ENCODE measurements at places on chromosomes 12 and 14.

DNA sequence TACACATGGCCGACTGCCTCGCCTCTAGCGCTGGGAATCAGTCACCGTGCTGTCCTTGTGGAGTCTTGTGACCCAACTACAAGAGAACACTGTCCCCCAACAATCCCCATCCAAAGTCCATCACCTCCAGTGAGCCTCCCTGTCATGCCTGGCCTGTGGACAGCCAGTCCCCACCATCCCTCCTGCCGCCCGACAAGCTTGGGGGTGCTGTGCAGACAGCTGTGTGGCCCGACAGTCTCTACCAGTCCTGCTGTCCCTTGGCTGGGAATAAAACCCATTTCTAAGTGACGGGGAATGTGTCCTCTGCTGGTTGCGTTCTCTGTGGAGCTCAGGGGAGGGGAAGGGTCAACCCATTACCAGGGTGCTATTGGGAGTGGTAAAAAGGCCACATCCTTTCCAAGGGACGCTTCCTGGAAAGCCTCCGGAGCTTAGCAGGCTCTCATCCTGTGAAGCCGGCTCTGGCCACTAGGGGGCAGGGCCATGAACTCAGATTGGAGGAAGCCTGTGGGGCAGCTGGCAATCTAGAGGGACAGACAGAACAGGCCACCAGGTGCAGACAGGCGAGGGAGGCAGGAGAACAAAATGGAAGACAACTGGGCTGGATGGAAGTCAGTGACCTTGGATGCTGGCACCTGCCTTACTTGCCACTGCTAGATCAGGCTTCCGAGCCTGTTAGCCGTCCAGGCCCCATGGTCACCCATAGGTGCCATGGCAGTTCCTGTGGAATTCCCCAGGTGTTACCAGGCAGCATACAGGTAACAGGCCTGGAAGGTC lies 12.0 kb upstream of the BLTP3B start:
- peak; percentile 68 for DNase-seq

- DNase-seq: no peak
Observed at GRCh38 chr14:78721756-78722480, 551.7 kb downstream of the NRXN3 start.

DNA sequence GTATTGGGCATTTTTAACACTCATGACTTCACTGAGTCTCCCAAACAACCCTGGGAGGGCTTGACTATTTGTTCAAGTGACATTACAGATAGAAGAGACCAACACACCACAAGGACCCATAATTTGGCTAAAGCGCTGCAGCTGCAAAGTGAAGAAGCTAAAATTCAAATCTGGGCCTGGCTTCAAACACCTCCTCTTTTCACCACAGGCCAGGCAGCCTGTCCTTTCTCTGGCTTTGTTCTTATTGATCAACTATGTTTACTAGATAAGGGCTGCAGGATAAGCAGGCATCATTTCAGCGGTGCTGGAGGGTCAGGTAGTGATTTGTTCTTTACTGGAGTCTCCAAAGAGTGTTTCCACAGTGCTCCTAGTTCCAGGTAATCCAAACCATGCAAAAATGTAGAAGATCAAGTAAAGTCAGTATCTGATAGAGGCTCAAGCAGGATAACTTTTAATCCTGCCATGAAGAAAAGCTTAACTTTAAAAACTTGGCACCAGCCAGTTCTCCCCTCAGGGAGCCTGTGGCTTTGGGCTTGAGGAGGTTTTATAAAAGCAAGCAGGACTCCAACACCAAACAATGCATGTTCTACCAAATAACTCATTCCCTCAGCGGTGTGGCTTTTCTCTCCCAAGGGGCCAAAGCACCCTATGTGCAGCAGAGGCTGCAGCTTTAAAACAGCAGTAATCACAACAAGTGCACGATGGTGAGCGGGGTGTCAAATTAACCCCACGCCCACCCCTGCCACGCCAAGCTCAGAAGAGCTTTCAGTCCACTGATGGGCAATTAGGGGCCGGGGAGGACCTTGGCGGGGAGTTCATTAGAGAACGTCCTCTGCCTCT lies 16.8 kb downstream of the CLMN start:
- no peak for DNase-seq

DNA sequence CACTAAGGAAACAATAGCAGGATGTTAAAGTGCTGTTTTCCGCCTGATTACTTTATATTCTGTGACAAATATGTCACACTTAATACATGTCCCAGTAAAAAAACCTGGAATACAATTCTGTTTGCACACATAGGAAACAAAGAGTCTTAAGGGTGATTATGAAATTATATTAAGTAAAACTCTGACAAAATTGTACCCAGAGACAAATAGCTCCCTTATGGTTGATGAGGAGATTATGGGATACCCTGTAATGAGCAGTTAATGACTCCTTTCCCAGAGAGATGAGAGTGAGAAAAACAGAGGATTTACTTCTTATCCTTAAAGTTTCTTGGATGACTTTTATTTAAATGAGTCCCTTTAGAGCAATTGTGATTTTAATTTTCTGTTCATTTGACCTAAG lies 370.6 kb downstream of the PDZRN4 start:
- DNase-seq: no peak

DNA sequence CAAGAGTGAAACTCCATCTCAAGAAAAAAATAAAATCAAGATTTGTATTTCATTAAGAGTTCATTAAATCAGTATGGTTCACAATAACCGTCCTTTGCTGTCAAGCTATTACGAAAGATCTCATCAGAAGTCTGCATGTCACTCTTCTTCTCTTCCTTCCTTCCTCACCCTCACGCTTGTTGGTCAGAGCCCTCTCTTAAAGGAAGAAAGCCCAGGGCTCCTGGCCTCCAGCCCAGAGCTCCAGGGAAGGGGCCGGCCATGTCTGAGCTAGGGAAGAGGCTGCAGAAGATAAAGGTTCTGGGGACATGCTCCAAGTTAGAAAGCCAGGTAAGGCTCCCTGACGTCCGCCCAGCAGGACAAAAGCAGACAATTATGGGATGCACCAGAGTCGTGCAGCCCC lies 43.1 kb upstream of the DLK1 start:
- DNase-seq: no peak

DNA sequence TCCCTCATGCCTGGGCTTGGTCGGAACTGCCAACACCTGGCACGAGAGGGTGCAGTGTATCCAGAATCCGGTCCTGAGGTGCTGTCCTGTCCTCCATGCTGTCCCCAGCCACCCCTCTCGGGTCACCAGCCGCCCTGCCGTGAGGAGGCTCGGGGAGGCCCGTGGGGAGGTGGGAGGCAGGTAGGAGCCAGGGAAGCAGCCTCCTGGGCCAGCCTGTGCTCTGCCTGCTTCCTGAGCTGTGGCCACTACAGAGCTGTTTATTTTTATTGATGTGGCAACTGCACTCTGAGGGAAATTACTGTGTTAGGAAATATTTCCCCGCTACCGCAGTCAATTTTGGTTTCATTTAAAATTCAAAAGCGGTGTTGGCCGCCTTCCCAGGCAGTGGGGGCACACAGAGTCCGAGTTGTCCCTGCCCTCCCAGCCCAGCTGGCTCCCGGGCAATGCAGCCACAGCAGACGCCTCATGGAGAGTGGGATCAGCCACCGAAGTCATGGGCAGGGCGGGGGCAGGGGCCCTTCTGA lies 18.3 kb downstream of the NOC4L start:
- no peak for DNase-seq

- no peak for DNase-seq
Observed at GRCh38 chr12:81956468-81956860, 197.3 kb upstream of the PPFIA2 start.

- DNase-seq: no peak
Observed at GRCh38 chr14:91409928-91410718, 7.5 kb downstream of the CCDC88C start.

GRCh38 chr12:52005903-52006703 lies 643 bp upstream of the TAMALIN start:
- DNase-seq: peak; percentile 87

- DNase-seq: no peak
Observed at GRCh38 chr12:49030714-49031572, 12.4 kb upstream of the PRKAG1 start.

- no peak for DNase-seq
Observed at GRCh38 chr12:48286665-48287064, 64.1 kb downstream of the ZNF641 start.
